Stimulated activated CD8-positive, alpha-beta memory T cell treated with anti-CD3 and anti-CD28 coated beads, Interleukin-4, amount 100 ng/mL, for 24 hours (primary cell): ENCODE measurements at places on chromosomes 1 and 21.

GRCh38 chr1:33120436-33121231, 39.7 kb downstream of the AZIN2 start:
- no peak for DNase-seq

DNA sequence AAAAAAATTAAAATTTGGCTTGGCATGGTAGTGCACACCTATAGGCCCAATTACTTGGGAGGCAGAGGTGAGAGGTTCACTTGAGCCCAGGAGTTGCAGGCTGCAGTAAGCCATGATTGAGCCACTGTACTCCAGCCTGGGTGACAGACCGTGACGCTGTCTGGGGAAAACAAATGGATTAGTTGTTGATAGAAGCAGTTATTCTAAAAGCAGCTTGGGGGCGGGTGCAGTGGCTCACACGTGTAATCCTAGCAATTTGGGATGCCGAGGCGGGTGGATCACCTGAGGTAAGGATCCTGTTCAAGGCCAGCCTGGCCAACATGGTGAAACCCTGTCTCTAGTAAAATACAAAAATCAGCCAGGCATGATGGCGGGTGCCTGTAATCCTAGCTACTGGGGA, 40.3 kb downstream of the KIF1B start:
- DNase-seq = no peak

GRCh38 chr1:160207771-160208556, 2.8 kb downstream of the PEA15 start:
- no peak for DNase-seq

DNA sequence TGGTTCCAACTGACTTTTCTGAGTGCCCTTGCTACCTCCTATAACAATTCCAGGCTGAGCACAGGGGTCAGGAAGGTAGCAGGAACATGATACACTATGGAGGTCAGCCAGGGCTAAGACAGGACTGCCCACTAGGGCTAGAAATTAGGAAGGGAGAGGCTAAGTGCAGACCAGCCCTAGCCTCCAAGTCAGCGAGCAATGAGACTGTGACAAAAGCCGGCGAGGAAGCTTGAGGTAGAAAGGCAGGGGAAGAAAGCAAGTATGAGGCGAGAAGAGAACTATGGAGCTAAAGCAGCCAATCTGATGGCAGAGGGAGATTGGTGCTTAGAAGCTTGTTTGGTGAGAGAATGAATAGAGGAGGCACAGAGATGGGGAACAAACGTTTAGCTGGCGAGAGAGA, 4.7 kb downstream of the UROD start:
- no peak for DNase-seq

GRCh38 chr1:91020967-91021685, 709 bp downstream of the ZNF644 start:
- peak; percentile 53 for DNase-seq

DNA sequence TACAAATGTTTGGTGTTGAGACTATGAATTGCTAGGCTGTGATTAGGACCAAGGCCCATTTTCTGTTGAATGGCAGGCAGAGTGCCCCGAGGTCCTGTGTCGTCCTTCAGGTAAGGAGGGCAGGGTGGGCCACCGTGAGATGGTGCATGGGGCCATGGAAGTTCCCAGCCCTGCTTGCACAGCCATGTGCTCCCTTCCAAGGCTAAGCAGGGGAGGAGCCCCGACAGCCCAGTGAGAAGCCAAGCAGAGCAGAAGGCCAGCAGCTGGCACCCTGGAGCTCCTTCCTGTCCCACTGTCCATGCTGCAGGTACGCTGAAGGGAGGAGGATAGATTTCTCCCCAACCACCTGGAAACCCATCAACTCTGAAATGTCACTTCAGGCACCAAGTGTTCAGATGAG, 8.2 kb upstream of the NUAK2 start:
- DNase-seq = no peak

DNA sequence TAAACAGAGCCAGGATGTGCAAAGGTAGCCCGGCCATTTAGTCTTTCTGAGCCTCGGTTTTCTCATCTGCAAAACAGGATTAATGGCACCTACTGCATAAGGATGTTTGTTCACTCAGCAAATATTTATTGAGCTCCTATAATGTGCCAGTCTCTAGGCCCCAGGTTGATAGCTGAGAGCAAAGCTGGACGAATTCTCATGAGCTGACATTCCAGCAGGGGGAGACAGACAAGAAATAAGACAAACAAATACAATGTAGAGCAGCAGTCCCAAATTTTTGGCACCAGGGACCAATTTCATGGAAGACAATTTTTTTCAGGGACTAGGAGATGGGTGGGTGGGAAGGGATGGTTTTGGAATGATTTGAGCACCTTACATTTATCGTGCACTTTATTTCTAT, 74.3 kb upstream of the PAX7 start:
- no peak for DNase-seq

GRCh38 chr1:200267458-200267857, 142.4 kb downstream of the ZNF281 start:
- DNase-seq = no peak

DNA sequence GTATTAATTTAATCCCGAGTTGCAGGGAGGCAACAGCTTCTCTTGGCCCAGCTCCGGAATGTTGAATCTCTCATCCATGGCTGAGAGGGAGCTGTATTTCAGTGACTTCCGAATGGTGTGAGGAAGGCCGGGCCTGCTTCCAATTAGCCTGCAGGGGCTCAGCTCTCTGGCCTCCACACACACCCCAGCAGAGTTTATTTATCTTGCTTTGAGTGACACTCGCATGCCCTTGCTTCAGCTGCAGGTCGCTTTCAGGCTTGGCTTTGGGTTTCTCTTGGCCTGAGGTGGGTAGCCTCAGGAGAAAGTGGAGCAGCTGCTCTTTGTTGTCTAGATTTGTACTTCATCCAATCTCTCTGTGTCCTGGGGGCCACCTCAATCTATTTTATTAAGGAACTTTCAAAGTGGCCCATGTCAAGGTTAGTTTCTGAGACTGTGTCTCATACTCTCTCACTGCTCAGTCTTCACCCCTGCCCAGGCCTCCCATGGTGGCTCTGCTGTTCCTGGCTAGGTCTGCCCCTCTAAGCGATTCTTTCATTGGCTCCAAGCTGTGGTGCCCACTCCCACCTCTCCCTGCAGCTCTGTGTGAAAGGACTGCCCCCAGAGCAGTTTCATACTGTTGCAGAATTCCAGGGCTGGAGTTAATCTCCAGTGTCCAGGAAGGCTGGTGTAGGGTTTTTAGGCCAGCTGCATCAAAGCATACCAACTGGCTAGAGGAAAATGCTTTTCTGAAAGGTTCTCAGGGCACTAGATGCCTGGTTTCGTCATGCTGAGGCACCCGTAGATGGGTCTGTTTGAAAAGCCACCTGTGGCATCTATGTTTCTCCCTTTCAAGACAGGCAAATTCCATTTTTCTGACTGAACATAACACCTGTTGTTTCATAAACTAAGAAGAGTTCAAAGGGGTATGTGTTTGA, 153.5 kb downstream of the PLXNA2 start:
- DNase-seq = no peak

GRCh38 chr21:39003982-39004633, 179.1 kb downstream of the PSMG1 start:
- no peak for DNase-seq

- DNase-seq = no peak
These were observed 7.8 kb upstream of the ADAM15 start for GRCh38 chr1:155043301-155043702.

DNA sequence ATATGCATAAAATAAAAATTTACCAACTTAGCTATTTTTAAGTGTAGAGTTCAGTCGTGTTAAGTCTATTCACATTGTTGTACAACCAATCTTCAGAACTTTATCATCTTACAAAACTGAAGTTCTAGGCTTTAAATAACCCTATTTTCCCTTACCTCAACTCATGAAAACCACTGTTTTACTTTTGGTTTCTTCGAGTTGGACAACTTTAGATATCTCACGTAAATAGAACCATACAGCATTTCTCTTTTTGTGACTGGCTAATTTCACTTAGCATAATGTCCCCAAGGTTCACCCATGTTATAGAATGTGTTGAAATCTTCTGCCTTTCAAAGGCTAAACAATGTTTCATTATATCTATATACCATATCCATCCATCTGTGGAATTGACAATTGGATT, 819.0 kb upstream of the ADGRL4 start:
- DNase-seq = no peak

DNA sequence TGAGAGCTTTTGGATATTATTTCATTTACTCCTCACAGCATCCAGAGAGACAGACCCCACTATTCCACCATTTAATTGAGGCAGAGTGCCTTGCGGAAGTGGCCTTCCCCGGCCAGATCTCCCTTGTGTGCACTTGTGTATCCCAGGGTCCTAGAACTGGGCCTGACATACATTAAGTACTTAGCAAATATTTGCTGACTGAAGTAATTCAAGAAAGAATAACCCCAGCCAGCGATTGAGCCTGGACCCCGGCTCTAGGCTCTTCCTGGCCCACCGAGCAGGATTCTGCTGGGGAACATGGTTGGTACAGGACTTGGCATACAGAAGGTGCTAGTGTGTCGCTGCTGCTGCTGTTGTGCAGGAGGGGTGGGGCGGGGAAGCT, 8.4 kb downstream of the DMRTA2 start:
- DNase-seq = no peak

DNA sequence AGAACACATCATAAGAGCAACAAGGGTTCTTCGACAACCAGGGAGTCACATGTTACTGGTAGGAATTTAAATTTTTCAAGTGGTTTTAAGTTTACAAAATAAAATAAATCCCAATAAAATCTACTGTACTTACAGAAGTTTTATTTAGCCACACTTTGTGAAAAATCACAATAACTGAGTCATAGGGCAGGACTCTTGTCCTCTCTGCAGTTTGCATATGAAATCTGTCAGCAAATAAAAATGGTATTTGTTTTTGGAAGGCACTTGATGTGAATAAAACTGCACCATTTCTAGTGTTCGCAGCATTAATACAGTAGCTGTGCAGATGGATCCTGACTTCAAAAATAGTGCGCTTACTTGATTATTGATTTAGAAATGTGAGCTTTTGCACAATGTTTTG, 150.4 kb downstream of the LBR start:
- DNase-seq = no peak

GRCh38 chr1:47675047-47675675, 237.3 kb downstream of the FOXD2 start:
- DNase-seq = no peak

DNA sequence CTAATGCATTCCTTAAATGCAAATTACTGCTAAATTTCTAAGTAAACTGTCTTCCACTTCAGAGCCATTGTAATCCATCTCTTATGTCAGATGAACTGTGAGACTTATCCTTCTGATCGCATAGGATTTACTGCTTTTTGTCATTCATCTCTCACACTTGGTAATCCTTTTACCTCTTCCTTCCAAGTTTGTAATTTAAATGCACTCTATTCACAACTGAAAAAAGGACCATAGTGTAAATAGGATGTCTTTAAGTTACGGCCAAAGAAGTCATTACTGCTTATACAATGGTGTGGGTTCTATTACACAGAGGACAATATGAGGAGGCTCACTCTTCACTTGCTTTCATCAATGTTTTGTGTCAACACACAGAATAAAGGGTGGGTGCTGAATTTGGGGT, 393.3 kb downstream of the PTBP2 start:
- DNase-seq = no peak

DNA sequence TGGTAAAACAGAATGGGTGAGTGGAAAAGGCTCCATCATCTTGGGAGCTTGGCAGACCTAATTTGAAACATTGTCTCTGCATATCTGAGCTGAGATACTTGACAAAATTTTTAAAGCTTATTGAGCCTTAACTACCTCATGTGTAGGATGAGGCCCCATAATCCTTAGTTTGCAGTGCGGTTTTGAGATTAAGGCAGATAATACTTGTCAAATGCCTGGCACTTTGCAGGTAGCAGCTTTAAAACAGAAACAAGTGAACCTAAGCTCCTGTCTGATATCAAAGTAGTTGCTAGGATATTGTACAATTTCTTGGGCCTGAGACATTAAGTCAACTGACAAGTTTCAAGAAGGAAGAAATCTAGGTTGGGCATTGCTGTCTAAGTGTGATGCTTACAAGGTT, 65.3 kb downstream of the TBX19 start:
- DNase-seq = no peak

DNA sequence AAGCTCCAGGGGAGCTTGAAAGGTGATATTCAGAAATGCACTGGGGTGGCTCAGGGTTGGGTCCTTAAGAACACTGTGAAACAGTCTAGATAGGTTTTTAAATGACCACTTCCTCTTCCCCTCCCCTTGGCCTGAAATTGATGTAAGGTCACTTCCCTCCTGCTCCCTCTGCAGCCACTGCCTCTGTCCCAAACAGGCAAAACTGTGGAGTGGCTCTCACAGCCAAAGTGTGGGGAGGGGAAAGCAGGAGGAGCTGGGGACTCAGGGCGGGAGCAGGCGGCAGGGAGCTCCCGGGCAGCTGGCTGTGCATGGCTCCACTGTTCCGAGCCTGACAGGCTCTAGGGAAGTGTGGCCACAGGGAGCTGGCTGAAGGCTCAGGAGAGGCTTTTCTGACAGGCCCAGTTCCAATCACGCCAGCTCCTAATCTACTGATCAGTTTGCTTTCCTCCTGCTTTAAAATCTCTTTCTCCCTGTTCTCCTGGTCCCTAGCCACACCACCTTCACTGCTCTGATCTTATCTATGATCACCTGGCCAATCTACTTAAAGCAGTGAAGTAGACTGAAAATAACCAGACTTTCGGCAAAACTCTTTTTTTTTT, 5.1 kb upstream of the CSRP1 start:
- no peak for DNase-seq

GRCh38 chr1:183600634-183601033, 10.4 kb upstream of the NCF2 start:
- no peak for DNase-seq

GRCh38 chr1:213269829-213270228, 218.8 kb downstream of the RPS6KC1 start:
- no peak for DNase-seq

GRCh38 chr1:116966791-116967190, 34.8 kb upstream of the CD101 start:
- no peak for DNase-seq
